ENCODE measurements at places on chromosomes 11 and 22.
A peak's percentile ranks its signal among the peaks of the same experiment; 100 is the strongest.

DNA sequence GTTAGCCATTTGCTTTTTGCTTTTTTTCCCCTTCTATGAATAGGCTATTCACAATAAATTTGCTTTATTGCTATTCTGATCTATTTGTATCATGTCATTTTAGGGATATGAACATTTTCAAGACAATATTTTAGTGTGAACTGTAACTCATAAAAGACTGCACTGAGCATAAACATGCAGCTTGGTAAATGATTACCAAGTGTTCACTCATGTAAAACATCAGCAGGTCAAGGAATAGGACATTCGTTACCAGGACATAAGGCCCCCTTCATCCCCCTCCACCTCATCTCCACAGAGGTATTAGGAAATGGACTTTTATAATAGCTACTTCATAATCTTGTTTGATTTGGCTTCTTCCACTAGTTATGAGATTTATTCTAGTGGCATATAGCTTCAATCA lies 12.4 kb downstream of the NLRP14 start:
- no peak for DNase-seq

GRCh38 chr11:21556926-21557325 lies 636.0 kb upstream of the ANO5 start:
- no peak for DNase-seq

GRCh38 chr11:58837707-58838388 lies 6.7 kb downstream of the GLYATL2 start:
- peak; percentile 18 for DNase-seq

- DNase-seq: no peak
Observed at GRCh38 chr11:56160217-56160616, at the start of gene OR8K5. Gene OR8K5 (minus strand): TSS chr11:56160317. CDS start chr11:56160317, 0 bp downstream.

GRCh38 chr11:78310500-78310909 lies 107.1 kb downstream of the GAB2 start:
- peak; percentile 33 for DNase-seq

- DNase-seq: no peak
Observed at GRCh38 chr11:112590764-112591163, 330.1 kb upstream of the PLET1 start.

GRCh38 chr11:125345421-125346178 lies 150.5 kb downstream of the FEZ1 start:
- DNase-seq: peak; percentile 25

DNA sequence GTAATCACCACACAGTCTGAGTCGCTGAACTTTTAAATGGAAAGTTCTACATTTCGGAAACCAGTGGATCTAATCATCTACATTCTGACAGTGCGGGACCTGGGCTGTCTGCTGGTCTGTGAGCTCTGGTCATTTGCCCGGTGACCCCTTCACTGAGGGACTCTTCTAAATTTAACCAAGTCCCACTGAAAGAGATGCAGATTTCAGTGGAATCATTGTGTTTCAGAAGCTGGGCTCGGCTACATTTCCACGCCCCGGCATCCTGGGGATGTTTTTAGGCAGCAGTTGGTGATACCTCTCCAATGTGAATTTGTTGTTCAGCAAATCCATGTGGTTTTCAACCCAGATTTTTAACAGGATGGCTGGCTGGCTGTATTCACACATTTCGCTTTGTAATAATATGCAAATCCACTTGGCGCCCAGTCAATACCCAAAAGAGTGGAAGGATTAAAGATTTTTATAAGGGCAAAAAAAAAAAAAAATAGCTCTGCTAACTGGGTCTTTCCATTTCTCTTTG lies 145.5 kb upstream of the RASSF10 start:
- DNase-seq: no peak
